ENCODE measurements at places on chromosomes 1 and 21.

DNA sequence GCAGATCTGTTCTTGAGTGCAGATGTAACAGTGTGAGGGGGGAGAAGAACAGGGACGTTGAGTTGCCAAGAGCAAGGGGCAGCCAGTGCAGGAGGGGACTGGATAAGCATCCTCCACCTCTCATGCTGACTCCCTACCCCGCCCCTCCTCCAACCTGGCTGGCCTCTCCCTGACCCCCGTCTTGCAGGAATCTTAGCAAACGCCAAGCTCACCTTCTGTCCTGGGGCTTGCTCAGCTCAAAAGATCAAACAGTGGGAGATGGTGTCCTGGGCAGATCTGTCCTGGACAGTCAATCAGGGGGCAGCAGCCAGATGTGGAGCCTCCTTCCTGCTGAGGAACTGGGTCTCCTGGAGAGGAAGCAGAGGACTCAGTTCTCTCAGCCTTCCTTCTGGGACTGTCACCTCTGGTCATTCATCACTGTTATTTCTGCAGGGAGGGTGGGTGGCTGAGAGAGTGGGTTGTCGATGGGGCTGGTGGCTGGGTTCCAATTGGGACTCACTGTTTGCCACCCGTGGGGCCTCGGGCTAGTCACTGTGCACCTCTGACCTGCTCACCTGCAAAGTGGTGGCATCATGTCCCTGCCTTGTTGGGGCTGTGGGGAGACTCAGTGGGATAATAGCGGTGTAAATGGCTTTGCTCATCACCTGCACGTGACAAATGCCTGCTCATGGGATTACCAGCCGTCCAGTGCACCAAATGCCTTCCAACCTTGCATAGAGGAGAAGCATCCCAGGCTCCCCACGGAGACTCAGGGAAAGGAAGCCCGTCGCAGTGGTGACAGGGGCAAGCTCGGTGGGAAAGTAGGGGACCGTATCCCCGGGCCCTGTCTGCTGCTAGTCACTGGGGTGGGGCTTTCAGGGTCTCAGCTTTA is 154.4 kb downstream of the PTPRU start:
- DNase-seq = no peak

DNA sequence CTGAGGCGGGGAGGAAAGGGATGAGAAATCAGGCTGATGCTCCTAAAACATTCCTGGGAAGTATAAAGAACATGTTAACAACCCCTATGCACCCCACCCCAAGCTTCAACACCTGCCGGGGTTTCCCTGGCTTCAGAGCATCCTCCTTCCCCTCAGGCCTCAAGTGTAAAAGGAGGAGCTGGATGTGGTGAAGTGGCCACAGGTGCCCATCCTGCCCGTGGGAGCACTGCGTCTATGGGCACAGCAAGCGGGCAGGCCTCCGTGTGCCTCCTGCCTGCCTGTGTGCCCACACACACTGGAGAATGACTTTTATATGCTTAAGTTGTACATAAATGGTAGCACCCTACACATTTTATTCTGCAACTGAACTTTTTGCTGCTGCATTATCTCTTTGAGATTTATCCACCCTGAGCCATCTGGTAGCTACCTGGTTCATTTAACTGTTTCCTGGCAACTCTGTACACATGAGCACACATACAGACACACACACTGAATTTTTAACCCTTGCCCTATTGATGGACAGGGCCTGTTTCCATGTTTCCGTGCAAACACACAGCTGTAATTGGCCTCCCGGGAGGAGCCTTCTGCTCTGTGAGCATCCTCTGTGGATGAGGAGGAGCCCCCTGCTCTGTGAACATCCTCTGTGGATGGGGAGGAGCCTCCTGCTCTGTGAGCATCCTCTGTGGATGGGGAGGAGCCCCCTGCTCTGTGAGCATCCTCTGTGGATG is 13.4 kb upstream of the FTCD start:
- DNase-seq = peak; percentile 4

- no peak for DNase-seq
Observed at GRCh38 chr1:32870615-32871363, at the start of gene FNDC5. FNDC5 (minus strand) TSS chr1:32870912.

DNA sequence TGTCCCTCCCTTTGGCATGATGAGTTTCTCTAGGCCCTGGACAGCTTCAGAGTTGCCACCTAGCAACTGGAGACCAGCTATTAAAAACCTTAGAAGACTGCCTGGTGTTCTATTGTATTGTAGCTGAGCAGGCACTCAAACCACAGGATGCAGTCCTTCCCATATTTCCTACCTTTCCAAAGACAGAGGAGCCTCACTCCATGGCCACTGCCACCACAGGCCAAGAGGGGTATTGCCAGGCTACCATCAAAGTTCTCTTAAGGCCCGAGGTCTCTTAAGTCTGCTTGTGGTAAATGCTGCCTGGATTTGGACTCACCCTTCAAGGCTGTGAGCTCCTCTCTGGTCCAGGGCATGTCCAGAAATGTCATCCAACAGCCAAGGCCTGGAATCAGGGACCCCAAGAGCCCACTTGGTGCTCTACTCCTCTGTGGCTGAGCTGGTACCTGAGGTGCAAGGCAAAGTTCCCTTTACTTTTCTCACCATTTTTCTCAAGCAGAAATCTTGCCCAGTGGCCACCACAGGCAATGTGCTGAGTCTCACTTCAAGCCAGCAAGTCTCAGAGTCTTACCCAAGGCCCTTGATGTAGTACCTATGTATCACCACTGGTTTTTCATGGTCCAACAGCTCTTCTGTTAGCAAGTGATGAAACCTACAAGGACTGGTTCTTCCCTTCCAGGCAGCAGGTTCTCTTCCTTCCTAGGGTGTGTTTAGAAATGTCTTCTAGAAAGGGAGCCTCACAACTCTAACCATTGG is 269.4 kb downstream of the AMY1C start:
- DNase-seq = no peak

GRCh38 chr1:29362116-29362515 is 125.8 kb downstream of the PTPRU start:
- no peak for DNase-seq
